CD4-positive, alpha-beta T cell treated with Interleukin-6 at 100 ng/mL for 8 hours (primary cell): ENCODE measurements at places on chromosomes 5 and 9.

- DNase-seq: no peak
Observed at GRCh38 chr9:4491626-4491975, 1.3 kb downstream of the SLC1A1 start.

GRCh38 chr9:37148181-37148580 is 27.8 kb downstream of the ZCCHC7 start:
- DNase-seq: no peak

GRCh38 chr5:33235824-33236223 is 204.9 kb upstream of the TARS1 start:
- DNase-seq: no peak

DNA sequence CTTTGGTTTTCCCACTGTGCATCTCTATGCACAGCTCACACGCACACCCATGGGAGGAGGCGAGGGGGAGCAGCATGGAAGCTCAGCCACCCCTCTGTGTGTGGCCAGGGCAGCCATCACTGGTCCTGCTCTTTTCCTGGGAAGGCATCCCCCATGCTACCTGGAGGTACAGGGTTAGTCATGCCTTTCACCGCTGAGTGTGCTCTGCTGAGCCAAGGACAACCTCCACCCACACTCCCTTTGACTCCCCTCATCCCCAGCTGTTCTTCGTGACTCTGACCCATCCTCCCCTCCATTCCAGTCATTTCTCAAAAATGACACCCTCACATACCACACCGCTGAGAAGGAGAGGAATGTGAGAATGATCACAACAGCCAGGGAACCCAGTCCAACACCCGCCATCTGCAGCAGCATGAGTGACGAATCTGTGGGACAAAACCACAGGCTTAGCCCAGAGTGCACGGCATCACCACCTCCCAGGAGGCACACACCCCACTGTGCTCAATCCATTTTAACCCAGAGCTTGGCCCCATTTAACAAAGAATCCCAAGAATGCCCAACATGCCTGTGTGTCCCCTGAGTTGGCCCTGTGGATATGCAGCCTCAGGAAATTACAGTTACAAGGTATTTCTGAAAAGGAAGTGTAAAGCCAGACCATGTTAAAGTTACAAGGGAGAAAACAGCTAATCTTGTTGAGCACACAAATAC is 133.4 kb downstream of the SUSD1 start:
- DNase-seq: no peak

- no peak for DNase-seq
Observed at GRCh38 chr9:129849901-129850300, 14.6 kb downstream of the USP20 start.

GRCh38 chr9:36263683-36264082 is 5.4 kb upstream of the GNE start:
- DNase-seq: no peak
